ENCODE measurements at places on chromosomes 4 and X.

DNA sequence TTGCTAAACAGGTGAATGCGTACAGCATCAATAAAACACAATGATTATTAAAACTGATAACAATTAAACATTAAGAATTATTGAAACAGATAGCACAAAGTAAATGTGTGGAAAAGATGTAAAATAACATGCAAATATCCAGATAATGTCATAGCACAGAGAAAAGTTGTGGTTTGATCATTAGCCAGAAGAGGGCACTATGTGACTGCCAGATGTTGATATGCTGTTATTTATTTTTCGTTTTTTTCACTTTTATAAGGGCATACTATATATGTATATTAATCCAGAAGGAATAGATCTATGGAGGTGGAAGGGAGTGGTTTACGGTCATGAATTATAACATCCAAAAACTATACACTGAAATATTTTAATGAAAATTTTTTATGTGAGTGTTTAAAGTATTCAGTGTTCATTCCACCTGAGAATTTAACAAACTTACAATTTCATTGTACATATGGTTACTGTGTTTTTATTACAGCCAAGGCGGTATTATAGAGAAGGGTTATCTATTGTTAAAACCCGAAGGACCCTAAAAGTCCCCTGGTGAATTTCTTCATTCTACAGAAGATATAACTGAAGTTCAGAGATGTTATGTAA, 211.9 kb upstream of the UGT8 start:
- DNase-seq: no peak

DNA sequence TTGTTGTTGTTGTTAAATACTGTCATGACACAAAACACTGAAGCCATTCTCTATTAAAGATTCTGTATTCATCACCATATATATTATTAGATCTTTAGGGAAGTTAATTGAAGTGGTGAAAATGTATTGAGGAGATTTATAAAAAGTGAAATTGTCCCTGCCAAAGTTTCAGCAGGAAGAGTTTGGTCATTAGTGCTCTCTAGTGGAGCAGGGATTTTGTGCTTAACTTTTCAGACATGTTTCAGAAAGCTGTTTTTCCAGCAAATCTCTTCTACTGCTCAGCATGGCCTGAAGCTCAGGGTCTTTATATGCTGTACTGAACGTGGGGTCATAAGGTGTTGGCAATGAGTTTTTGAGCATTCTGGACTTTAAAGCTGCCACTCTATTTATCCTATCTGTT, 36.7 kb upstream of the CXXC4 start:
- no peak for DNase-seq

DNA sequence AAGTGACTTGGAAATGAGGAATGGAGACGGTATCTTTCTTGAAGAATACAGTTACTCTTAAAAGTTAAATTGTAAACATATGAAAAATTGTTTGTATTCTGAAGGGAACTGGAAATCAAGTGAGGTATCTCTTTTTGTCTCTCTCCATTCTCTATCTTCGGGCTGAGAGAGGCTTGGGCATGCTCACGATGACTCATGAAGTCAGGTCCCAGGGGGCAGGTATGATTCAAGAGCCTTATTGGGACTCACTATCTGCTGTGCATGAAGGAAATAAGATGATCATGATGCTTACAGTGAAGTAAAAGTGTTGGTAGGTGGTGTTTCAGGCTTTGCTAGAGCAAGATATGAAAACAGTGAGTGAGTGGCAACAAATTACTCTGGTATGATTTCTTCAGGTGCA, 200.4 kb upstream of the PITX2 start:
- no peak for DNase-seq

DNA sequence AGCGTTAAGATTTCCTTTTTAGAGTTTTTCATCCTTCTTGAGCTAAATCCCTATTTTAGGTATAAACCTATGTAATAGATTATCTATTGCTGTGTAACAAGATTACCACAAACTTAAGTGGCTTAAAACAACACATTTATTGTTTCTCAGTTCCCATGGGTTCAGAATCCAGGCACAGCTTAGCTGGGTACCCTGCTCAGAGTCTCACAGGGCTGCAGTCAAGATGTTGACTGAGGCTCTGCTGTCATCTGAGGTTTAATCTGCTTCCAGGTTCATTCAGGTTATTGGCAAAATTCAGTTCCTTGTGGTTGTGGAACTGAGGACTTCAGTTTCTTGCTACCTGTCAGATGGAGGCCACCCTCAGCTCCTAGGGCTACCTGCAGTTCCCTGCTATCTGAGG, 60.9 kb downstream of the GK start:
- no peak for DNase-seq

GRCh38 chr4:156799121-156799589, 172.4 kb downstream of the PDGFC start:
- no peak for DNase-seq

GRCh38 chr4:40301603-40302002, 33.5 kb upstream of the CHRNA9 start:
- peak; percentile 58 for DNase-seq

DNA sequence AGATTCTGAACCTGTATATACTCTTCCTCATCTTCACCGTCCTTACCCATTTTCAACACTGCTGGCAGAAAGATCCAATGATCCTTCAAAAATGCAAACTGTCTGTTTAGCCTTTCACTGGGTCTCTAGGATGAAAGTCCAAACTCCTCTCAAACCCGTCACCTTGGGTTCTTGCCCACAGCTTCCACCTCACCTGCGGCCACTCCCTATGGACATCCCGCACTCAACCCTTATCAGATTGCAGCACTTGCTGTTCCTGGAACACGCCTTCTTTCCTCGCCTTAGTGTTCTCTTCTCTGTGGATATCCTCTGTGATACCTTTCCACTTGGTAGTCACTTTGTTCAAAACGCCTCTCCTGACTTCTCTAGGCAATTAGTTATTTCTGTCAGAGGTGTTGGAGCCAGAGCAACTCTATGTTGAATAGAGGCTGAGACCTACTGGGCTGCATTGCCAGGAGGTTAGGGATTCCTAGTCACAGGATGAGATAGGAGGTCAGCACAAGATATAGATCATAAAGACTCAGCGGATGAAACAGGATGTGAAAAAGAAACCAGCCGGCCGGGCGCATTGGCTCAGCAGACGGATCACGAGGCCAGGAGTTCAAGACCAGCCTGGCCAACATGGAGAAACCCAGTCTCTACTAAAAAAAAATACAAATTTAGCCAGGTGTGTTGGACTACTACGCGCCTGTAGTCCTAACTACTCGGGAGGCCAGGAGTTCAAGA, 4.2 kb upstream of the NOCT start:
- no peak for DNase-seq

DNA sequence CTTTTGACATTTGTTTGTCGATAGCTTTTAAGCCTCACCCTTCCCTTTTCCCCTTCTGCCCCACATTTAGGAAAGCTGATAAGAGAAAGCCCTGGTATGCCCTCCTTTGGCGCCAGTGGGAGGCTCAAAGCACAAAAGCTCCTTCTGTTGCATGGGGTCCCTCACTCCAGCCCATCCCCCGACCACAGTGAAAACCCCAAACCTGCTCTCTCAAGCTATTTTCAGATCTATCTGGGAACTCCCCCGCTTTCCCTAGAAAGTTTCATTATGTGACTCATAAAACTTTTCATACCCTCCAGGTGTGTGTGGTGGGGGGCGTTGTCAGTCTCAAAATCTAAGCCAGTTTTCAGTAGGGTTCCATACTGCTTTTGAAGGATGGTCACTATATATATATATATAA, 259.0 kb upstream of the PCDH7 start:
- no peak for DNase-seq

GRCh38 chr4:79949178-79949577, 123.9 kb downstream of the ANTXR2 start:
- no peak for DNase-seq

DNA sequence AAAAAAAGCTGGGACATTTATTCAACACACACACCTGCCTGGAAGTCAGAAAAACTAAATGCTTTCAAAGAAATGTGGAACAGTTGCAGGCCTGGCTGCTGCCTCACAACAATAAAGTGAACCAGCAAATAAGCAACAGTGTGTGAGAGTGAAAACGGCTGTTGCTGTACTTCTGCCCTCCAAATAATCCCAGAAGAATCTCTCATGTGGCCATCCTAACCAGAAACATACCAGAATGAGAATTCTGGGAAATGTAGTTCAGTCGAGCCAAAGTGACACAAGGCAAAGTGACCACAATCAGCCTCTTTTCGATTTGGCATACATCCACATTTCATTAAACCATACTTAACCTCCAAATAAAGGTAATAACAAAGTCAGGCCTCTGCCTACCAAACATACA, 204.5 kb downstream of the SLC7A11 start:
- no peak for DNase-seq

- DNase-seq: no peak
Measured at GRCh38 chrX:107507093-107507743, 57.8 kb downstream of the FRMPD3 start.

GRCh38 chr4:163688856-163689255, 194.4 kb downstream of the TMA16 start:
- DNase-seq: no peak

GRCh38 chrX:43345166-43345565, 310.9 kb upstream of the MAOA start:
- no peak for DNase-seq

- no peak for DNase-seq
Measured at GRCh38 chr4:2930135-2930757, 33.0 kb downstream of the NOP14 start.

DNA sequence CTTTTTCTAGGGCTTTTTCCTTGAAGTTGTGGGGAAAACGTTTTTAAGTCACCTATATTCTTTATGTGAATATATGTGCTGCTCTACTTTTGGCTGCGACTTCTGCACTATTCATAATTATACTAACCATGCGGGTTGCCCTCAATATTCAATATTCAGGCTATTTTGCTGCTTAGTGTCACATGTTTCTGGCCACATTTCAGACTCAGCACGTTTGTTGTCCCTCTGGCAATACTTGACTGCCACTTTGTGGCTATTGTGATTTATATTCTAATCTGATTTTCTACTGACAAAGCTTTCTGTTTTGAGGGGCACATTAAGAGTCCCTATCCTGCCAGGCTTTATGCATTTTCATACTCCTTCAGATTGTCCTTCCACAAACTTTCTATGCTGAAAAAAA, 63.9 kb upstream of the CT45A1 start:
- no peak for DNase-seq

GRCh38 chr4:141376769-141377168, 156.1 kb downstream of the ZNF330 start:
- no peak for DNase-seq

DNA sequence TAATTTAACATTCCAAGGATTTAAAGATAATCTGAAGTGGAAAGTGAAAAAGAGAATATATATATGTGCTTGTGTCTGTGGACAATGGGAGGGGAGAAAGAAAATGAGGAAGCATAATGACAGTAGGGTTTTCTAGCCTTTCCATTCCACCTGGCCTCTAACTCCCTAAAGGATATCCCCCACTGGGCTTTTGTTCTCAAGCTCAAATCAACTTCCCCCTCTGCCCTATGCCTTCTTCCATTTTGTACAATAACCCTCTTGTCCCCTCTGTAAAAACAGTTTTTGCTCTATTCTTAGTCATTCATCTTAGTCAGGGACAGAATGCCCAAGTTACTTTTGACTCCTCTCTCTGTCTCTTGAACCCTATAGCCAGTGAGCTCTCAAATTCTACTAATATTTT, 23.6 kb downstream of the ANTXR2 start:
- no peak for DNase-seq

DNA sequence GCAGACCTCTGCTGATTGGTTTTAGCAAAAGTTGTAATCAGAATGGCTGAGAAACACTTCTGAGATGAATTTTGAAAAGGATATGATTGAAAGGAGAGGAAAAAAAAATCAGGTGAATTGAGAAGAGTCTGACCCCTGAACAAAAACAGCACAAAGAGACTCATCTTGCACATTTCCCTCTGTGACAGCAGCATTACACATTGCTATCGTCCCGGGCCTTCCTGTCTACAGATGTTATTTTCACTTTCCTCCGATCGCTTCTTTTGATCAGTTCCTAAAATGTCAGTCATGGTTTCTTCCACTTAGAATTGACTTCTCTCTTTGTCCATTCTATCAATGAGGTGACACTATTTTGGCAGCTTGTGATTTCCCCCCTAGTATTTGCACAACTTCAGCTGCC, 262.6 kb downstream of the GPC3 start:
- no peak for DNase-seq

DNA sequence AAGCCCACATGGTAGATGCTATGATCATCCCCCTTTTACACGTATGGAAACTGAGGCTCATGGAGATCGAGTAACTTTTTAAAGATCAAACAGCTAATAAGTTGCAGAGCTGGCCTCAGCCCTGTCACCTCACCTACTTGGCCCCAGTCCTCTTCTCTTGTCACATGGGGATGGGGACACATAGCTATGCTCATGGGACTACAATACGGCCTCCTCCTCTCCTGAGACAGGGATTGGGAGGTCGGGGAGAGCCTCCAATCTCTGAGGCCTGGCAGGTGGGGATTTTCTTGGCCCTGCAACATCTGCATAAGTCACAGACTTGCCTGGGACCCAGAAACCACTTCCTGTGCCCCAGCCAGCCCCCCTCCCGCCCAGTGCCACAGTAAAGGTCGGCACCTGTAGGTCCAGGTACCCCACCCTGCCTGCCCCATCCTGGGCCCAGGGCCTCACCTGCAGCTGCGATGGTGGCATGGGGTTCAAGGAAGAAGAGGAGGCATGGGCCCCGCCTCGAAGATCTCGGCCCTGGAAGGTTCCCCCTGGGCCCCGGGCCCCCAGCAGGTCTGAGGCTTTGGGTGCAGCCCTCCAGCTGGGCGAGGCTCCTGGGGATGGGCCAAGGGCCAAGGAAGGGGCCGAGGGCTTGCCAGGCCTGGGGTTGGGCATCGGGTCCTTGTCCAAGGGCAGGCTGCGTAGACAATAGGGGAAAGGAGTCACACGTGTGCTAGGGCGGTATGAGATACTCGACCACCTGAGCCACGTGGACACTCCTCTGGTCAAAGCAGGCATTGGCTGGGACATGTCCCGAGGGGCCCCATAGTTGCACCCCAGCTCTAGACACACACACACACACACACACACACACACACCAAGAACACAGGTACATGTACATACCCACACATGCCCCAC, 6.4 kb downstream of the FOXP3 start:
- DNase-seq: no peak

DNA sequence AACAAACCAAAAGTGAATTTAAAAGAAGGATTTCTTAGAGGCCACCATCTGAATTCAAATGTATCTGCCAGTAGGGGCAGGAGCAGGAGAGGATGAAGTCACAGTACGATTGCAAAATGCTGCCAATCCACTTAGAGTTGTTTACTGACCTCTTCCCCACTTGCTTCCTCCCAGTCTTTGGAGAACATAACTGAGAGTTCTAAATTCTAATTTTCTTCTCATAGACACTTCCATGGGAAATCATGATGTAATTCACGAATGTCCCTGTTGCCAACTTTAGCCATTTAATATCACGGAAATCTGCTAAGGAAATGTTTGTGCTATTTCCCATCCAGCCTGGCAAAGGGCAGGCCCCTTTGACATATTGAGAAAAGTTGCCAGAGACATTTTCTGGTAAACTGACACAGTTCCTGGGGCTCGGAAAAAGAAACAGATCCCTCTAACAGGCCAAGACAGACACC, 33.6 kb upstream of the NOCT start:
- DNase-seq: no peak

GRCh38 chrX:46268412-46268811, 276.8 kb downstream of the ZNF674 start:
- no peak for DNase-seq

- no peak for DNase-seq
Measured at GRCh38 chr4:77833126-77833724, 14.1 kb upstream of the CNOT6L start.

GRCh38 chrX:154036513-154036912, 16.8 kb upstream of the IRAK1 start:
- DNase-seq: no peak

GRCh38 chr4:64125354-64125753, 283.9 kb downstream of the TECRL start:
- DNase-seq: no peak

Measured in HL-60 (cell line).